ENCODE measurements at places on chromosomes 7 and 10. TPM values are rescaled to one million over a fixed set of nuclear protein-coding genes. Genes with fewer than 3 reads are reported as not detected.
A peak's percentile ranks its signal among the peaks of the same experiment; 100 is the strongest.

The GNAT3 gene
- not detected for total RNA-seq

- no peak for DNase-seq
These were observed 58.0 kb downstream of the RAMP3 start for GRCh38 chr7:45215601-45216062.

The CTAGE15 gene
- total RNA-seq = 2.2 TPM

- DNase-seq = no peak
These were observed 163.5 kb upstream of the AGK start for GRCh38 chr7:141387521-141388217.

The LIPF gene
- total RNA-seq = not detected

The CPA5 gene
- 1.1 TPM for total RNA-seq

The AKR1C8 gene
- 0.66 TPM for total RNA-seq

GRCh38 chr7:81630600-81630999 lies 139.2 kb downstream of the HGF start:
- no peak for DNase-seq

GRCh38 chr7:45241339-45242109 lies 83.9 kb downstream of the RAMP3 start:
- DNase-seq = no peak

- DNase-seq = no peak
These were observed 382.3 kb upstream of the MTPN start for GRCh38 chr7:136359333-136359903.

DNA sequence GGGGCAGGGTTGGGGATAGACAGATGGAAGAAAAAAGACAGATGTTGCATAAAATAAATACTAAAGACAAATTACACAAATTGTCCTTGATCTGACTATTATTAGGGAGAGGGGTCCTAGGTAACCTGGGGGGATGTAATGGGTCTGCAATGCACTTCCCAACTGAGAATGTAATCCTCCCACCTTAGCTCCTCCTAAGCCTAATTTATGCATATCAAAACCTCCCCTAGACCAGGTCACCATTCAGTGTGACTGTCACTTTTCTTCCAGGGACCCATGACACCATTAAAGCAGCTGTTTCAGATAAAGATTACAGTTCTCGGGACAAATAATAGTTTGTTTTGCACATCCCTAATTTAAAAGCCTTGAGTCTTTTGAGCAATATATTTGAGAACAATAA lies 133.9 kb upstream of the FEZF1 start:
- no peak for DNase-seq

GRCh38 chr7:134534633-134535032 lies 7.3 kb downstream of the AKR1B10 start:
- no peak for DNase-seq

The PNLIPRP3 gene
- not detected for total RNA-seq

The ZNF804B gene
- total RNA-seq = 0.19 TPM

DNA sequence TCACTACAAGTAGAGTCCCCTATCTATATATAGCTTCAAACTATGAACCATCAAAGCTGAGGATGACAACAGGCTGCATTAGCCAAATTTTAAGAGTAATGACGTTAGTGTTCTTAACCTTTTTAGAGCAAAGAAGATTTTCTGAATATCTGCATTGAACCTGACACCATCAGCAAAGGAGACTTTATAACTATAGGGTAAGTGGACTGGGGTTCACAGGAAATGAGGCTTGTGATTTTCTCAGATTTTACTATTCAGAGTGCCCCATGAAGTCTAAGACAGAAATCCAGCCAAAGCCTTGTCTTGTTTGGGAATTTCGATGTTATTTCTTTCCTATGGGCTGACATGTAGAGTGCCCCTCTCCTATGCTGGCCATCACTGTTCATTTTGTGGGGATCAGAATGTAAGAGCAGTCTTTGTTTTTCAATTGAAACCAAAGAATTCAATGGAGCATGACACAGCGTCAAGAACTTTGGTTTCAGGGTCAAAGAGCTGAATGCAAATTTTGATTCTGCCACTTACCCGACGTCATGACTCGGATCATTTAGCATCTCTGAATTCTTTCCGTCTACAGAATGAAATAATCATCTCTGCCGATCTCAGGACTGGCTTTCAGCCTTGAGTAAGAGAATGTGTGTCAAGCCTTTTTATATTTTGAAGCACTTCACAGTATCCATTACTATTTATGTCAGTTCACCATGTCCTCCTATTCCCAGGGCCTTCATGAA lies 52.7 kb downstream of the DENND11 start:
- DNase-seq = peak; percentile 78

GRCh38 chr10:11284291-11285085 lies 266.8 kb downstream of the CELF2 start:
- no peak for DNase-seq

DNA sequence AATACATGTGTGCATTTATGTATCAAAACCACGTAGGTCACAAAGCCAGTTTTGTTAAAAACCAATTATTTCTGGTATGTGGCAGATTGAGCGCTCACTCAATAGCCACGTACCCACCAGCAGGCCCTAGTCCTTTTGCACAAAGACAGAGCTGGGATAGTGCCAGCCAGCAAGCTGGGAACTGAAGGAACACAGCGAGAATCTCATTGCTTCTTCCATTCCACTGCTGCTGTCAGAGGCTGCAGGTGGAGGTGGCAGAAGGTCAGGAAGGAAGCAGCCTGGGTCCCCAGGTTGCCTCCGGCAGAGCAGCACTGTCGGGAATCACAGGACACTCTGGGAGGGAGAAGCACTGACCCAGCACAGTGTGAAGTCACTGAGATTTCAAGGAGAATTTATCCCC lies 385.5 kb upstream of the PFKP start:
- peak; percentile 1 for DNase-seq

The OR2A42 gene
- total RNA-seq = 0.06 TPM

The CHAT gene
- not detected for total RNA-seq

GRCh38 chr7:7214398-7215347 lies 32.3 kb downstream of the C1GALT1 start:
- DNase-seq = no peak

DNA sequence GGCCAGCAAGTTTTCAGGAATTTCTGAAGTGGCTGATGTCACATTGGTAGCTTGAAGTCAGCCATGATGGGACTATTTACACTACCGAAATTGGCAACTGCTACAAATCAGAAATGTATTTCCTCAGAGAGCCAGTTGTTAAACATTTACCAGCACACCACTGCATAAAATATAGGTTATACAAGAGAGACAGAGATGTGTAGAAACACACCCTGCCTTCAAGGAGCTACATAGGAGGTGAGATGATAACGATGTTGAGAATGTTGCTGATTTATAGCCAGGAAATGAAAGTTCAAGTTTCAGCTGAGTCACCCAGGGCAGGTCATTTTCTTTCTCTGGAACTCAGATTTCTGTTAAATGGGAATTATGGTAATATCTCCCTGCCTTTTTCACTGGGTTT lies 46.0 kb upstream of the TCF7L2 start:
- DNase-seq = no peak

The DPP6 gene
- 1.8 TPM for total RNA-seq

DNA sequence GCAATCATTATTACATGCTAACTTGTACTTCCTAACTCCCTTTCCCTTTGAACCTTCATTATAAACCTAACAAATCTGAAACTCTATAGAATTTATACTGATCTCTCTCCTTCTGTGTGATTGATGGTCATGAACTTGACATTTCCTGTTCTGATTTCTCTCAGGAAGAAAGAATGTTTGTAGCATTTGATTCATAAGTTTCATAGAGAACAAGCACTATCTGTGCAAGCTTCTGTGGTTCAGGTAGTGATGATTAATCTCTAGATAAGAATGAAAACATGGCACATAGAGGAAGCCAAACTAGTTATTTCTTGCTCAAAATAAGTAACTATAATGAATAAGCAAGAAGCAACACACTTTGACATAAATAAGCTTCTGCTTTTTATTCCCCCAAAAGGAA lies 34.2 kb downstream of the TFPI2 start:
- no peak for DNase-seq

GRCh38 chr10:124287791-124288190 lies 130.9 kb downstream of the OAT start:
- DNase-seq = no peak

DNA sequence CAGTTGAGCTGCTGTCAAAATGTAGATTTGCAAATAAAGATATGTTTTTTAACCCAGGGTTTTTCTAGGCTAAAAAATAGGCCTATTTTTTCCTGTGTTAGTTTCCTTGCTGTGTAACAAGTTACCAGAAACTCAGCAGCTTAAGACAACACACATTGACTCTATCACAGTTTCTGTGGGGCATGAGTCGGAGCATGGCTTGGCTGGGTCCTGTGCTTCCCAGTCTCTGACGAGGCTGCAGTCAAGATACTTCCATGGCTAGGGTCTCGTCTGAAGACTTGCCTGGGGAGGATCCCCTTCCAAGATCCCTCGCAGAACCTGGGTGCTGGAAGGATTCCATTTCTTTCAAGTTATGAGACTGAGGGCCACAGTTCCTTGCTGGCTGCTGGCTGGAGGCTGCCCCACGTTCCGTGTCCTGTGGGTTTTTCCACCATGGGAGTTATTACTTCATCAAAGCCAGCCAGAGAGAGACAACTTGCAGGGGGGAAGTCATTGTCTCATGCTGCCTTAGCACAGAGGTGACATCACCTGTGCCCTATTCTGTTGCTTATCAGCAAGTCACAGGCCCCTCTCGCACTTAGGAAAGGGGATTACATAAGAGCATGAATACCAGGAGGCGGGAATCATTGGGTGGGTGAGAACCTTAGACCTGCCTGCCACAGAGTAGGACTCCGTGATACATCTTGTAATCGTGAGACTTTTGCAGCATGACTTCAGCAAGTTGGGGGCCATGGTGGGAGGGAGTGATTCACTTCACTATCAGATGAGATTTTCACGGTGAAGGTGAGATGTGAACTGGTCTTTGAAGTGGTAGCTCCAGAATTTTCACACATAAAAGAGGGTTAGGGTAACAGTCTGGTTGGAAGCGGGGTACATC lies 77.9 kb downstream of the CCNY start:
- no peak for DNase-seq

GRCh38 chr7:25087855-25088254 lies 37.2 kb downstream of the CYCS start:
- DNase-seq = no peak

DNA sequence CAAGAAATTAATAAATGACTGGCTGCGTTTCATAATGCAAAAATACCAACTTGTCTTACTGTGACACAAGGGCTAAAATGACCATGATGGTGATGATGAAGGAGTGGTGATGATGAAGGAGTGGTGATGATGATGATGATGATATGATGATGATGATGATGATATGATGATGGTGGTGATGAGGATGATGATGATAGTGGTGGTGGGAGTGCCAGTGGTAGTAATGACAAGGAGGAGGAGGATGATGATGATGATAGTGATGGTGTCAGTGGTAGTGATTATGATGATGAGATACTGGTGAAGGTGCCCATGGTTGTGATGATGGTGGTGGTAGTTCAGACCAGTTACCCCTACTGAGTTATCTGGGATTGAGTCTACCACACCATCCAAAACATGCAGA lies 265.9 kb downstream of the FGFR2 start:
- no peak for DNase-seq

The CDHR3 gene
- total RNA-seq = 7.1 TPM

The KNDC1 gene
- total RNA-seq = 8.7 TPM

DNA sequence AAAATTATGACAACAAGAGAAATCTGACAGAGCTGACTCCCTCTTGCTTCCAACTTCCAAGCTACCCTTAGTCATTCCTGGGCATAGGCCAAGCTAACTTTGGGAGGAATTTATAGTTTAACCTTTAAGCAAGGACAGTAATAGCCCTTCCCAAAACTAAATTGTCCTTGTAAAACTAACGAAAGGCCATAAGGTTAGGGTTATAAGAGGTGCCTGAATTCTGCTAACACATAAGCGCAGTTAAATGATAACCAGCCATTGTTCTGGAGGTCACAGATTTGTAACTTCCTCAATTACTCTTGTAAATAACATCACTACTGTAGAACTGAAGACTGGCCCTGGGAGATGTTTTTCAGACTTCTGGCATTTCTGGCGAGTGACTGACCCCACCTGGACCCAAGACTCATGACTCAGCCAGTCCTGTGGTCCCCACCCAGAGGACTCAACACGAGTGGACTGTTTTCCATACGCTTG lies 481.2 kb downstream of the KCNMA1 start:
- no peak for DNase-seq

The GPR15LG gene
- 0.44 TPM for total RNA-seq

GRCh38 chr10:13417459-13418126 lies 69.5 kb upstream of the SEPHS1 start:
- no peak for DNase-seq

DNA sequence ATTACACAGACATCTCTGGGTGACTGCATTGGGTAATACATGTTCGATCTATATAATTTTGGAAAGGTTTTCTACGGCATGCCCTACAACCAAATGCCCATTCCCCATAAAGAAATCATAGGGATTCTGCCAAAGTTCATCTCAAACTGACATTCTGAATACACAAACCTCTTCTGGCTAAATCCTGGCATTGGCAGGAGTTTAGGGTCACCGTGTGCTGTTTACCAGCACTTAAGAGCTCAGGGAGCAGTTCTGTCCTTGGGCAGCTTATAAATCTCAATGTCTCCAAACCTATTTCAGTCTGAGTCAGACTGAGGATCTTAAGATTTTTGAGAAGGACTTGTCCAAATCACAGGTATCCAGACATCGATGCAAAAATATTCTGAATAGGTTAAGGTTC lies 809.6 kb upstream of the LRRN3 start:
- no peak for DNase-seq

The GSTO2 gene
- 22.3 TPM for total RNA-seq

DNA sequence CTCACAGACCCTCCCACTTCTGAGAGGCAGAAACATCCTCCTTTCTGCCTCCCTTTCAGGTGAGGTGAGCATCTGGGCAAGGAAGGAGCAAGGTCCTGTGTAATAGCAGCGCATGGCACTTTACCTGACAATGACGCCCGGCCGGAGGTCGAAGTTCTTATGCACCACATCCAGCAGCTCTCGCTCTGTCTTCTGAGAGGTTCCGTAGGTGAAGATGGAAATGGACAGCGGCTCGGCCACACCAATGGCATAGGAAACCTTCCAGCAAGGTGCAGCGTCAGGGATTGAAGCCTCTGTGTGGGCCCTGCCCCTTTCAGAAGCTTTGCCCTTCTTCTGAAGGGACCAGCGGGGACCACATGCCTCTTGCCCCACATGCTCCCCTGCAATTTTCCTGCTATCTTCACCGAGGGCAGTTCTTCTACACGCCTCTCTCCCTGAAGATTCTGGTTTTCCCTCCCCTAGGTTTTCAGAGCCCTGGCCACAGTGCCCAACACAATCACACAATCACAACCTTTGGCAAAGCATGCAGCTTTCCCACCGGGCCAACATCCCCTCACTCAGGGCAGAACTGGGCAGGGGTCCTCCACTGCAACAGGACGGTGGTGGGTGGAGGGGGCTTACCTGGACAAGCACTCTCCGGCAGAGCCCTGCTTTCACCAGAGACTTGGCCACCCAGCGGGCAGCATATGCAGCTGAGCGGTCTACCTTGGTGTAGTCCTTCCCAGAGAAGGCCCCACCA lies 14.9 kb downstream of the MAT1A start:
- no peak for DNase-seq

The KIN gene
- total RNA-seq = 12.9 TPM

GRCh38 chr10:98646998-98647917 lies 200.5 kb upstream of the HPS1 start:
- no peak for DNase-seq

The SYT15B gene
- total RNA-seq = 5.7 TPM

The DPYSL4 gene
- 0.60 TPM for total RNA-seq

GRCh38 chr7:22394739-22395138 lies 37.8 kb upstream of the RAPGEF5 start:
- DNase-seq = no peak

The FOXI2 gene
- 1.1 TPM for total RNA-seq

- no peak for DNase-seq
These were observed 63.2 kb downstream of the LMBR1 start for GRCh38 chr7:156829669-156830336.

The ANKRD1 gene
- total RNA-seq = not detected

GRCh38 chr10:4698075-4698474 lies 127.9 kb upstream of the AKR1E2 start:
- no peak for DNase-seq

Measured in kidney (tissue), 22 donors.